ENCODE measurements at places on chromosomes 12 and 14. TPM values are rescaled to one million over a fixed set of nuclear protein-coding genes. Genes with fewer than 3 reads are reported as not detected.

REM2 gene
- 0.11 TPM for total RNA-seq

OTOGL gene
- not detected for total RNA-seq

AQP2 gene
- not detected for total RNA-seq

PTPRQ gene
- not detected for total RNA-seq

IAPP gene
- not detected for total RNA-seq

GALNT9 gene
- total RNA-seq: not detected

LMBR1L gene
- 34.9 TPM for total RNA-seq
